Activated T-helper 1 cell treated with anti-CD3 and anti-CD28 coated beads, Interleukin-2, amount 50 U/mL, for 16 hours (primary cell): ENCODE measurements at places on chromosomes 4 and X.

DNA sequence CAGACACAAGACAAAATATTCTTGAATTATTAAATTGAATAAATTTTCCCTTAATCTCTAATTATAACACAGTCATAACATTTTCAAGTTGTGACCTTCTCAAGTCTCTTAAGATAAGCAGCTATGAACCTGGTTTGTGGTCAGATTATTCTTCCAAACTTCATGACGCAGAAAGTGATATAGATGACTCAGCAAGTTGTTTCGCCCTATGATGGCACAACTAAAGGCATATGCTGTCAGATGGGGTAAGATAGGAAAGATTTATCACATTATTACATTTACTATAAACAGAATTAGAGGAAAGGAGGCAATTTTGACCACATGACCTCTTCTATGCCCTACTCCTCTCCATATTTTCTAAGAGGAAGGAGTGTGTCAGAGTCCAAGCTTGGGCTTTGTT, 4.6 kb upstream of the DCAF12L2 start:
- DNase-seq: no peak

DNA sequence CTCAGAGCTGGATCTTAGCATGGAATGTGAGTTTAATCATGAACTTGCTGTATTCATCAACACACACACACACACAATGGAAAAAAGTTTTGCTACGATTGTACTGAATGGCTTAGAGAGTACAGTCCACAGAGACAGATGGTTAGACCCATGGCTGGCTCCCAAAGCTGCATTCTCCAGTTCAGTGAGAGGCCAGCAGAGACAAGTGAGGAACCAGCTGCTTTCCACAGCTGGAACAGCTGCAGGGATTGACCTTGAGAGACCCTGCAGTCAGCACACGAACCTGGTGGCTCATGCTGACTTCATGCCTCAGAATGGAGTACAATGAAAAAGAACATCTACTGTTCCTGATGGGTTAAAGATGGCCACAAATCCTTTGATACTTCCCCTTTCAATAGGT, 94.5 kb downstream of the DHX15 start:
- no peak for DNase-seq

DNA sequence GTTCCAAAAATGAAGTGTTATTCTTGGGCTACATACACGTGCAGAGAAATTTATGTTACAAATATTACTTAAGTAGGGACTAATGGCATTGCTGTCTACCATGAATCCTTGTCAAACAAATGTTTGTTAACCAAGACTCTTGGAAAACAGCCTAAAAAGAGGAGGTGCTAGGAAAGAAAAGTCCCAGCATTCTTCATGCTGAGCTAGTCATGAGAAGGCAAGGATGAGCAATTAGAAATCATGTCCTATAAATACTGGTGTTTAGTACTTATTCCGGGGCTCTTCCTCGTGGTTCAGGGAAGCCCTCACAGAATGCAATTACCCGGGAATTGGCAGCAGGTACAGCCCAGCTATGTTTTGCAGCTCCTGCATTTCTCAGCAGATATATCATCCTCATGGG, 378.1 kb upstream of the FTHL17 start:
- no peak for DNase-seq

DNA sequence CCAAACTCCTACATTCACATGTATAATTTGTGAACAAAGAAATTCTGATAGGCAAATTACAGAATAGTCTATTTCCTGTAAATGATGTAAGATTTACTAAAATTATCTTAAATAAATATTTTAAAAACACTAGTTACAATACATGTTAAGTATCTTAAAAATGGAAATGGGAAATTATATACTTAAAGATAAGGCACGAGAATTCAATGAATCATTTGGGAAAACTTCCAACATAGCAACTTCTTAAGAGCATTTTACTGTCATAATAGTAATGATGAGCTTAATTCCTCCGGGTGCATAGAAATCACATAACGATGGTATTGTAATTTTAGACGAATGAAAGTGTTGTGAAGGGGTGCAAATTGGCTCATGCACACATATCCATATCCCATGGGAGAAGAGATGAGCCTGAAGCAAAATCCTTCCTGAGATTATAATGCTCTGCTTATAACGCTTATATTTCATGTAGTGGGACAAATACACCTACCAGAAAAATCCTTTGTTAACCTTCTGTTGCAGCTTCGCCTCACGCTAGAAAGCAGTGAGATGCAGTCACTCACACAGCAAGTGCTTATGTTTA, 873.5 kb downstream of the PDHA2 start:
- no peak for DNase-seq

DNA sequence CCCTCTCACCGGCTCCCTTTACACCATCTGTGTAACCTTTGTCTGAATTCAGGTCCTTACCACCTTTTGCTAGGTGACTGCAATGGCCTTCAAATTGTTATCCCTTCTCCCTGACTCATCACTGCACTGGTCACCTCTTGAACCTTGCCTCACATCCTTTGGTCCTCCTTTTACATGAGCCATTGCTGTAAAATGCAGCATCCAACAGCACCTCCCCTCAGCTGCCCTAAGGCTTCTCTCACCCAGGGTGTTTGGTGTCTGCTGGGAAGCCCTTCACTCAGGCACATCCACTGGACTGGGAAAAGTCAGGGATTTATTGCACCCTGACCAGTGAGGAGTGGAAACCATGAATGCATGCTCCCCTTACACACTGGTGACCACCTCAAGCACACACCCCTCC, 192.5 kb upstream of the GATB start:
- no peak for DNase-seq

DNA sequence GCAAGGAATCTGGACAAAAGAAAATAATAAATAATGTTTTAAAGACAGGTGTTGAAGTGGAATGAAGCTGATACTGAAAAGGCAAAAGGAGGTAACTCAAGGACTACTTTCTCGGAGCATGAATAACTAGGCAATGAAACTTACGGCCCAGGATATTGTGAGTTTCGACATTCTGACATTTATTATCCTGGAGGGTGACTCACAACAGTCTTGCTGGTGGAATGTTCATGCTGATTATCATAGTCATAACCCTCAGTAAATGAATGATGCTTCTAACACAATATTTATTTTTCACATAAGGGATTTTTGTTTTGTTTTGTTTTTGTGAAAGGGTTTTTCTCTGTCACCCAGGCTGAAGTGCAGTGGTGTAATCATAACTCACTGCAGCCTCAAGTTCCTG, 147.0 kb upstream of the HPGD start:
- DNase-seq: no peak

- DNase-seq: no peak
Observed at GRCh38 chr4:54038056-54038455, 26.3 kb downstream of the CHIC2 start.

GRCh38 chr4:5747738-5748375, 36.9 kb downstream of the EVC start:
- no peak for DNase-seq

GRCh38 chr4:31791666-31792065, 1071.5 kb downstream of the PCDH7 start:
- no peak for DNase-seq

DNA sequence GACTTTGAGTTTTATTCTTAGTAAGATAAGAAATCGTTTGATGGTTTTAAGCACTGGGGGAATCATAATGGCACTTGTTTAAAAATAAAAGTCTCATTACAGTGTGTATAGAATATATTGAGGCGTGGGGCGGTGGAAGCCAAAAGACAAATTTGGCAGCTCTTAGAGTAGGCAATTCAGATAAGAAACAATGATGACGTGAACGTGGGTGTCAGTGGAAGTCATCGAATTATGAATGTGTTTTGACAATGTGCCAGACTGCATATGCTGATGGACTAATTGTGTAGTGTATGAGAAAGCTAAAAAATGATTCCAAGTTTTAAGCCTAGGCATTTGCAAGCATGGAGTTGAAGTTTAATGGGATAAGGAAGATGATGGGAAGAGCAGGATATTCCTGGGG, 35.8 kb downstream of the SPANXD start:
- DNase-seq: no peak

GRCh38 chr4:101221294-101221693, 126.0 kb downstream of the PPP3CA start:
- DNase-seq: no peak

- DNase-seq: no peak
Observed at GRCh38 chr4:47010912-47011446, 17.6 kb upstream of the GABRA4 start.

DNA sequence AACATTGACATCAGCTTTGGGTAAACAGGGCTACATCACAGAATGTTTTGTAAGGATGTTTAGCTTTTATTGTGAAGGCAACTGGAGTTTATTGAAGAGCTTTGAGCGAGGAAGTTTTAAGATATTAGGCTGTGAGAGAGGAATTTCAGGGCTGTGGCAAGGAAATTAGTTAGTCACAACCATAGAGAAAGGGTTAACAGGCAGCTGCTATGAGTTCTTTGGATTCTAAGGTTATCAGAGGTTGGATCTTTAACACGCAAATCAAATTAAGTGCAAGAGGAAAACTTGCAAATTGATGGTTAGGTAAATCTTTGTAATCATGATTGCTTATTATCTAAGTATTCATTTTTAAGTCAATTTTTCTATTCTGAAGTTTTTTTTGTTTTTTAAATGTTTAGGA, 156.0 kb downstream of the UGT8 start:
- DNase-seq: no peak

- no peak for DNase-seq
Observed at GRCh38 chr4:150082241-150082640, 4.0 kb downstream of the DCLK2 start.

DNA sequence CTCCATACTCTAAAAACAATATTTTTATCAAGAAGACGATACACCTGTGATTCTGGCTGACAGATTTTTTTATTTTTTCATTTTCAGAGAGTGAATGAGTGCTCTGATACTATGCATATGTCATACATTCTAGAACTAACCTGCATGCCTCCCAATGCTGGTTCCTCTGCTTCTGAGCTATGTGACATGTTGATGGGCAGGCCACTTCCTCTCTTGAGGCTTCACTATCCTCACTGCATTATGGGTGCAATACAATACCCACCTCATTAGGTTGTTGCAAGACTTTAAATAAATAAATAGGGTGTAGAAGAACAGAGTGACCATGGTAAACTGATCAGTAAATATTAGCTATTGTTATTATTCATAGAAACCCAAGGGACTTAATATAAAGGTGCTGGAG, 408.3 kb downstream of the HNRNPD start:
- DNase-seq: no peak

- DNase-seq: no peak
Observed at GRCh38 chr4:48258845-48259397, 10.7 kb downstream of the TEC start.

GRCh38 chr4:1239141-1239949, 9.6 kb downstream of the CTBP1 start:
- no peak for DNase-seq

GRCh38 chr4:87121341-87122065, 98.9 kb downstream of the KLHL8 start:
- no peak for DNase-seq

GRCh38 chr4:104728380-104729122, 233.9 kb upstream of the CXXC4 start:
- DNase-seq: no peak

DNA sequence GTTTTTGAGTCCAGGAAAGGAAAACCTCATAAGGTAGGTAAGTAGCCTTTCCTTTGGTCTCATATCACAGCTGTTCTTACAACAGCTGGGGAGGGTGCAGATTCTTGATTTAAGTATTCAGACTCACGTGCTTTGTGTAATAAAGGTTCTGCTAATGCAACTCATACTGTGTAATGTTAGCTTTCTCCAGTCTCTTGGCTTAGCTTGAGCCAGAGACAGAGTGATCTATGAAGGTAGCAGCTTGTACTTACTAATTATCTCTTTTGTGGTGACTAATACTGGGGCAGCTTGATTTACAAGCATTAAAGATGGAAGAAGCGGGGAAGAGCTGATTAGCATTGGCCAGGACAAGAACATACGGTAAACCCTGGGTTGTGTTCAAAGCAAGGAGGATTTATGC, 80.3 kb downstream of the LNX1 start:
- DNase-seq: no peak

GRCh38 chr4:978957-979701, 5.8 kb upstream of the DGKQ start:
- DNase-seq: no peak

DNA sequence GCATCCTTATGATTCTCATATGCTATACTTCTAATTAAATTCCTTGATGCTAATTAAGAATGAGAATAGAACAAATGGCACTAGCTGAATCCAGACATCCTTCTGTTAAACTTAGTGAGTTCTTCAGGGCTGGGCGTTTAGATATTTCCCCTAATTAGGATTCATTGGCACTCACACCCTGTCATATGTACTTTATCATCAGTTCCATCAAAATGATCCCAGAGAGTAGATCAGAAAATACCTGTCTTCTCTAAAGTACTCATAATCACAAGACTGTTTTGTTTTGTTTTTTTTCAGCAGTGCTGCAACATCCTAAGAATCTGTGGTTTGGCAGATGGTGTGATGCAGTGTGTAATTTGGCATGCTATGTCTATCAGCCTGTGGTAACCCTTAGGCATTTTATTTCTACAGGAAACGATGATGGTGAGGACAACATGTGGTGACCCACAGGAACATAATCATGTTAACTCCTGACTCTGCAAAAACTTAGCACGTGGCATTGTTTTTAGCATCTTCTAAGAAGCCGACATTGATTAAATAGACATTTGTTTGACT, 2528.4 kb downstream of the ARAP2 start:
- no peak for DNase-seq

DNA sequence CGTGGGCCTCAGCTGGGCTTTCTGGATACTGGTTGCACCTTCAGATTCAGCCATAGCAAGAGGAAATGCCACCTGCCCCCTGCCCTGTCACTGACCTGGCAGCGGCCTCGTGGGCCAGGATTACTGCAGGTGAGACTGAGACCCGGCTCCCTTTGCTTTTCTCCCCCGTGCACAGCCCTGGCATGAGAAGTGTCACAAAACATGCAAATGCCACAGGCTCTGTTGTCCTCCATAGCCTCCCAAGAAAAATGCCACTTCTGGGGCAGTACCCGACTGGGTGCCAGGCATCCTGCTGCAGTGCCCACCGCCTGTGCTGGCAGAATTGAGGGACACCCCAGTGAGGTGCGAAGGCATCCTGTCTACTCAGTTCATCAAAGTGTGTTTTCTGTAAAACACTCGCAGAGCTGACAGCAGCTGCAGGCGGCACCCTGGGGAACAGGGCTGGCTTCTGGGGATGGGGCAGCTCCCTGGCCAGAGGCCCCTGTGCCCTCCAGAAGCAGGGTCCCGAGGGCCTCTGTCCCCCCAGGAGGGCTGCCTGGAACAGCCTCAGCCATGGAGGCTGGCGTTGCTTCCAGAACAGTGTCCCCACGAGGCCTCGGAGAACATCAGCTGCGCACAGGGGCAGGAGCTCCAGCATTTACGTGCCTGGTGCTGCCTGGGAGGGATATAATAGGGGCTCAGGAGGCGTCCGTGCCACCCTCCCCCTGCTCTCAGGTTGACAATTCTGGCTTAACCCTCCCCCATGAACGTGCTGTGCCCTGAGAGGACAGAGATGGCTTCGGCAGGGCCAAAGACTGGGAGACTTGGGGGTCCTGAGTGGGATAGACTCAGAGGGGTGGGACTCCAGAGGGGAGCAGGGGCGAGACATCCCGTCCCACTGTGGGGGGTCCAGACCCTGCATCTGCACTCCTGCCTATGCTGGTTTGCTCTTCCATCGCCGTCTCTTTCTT, 99.5 kb upstream of the NKX1-1 start:
- DNase-seq: no peak
